ENCODE measurements at places on chromosomes 16 and 17. TPM values are rescaled to one million over a fixed set of nuclear protein-coding genes. Genes with fewer than 3 reads are reported as not detected.

DNA sequence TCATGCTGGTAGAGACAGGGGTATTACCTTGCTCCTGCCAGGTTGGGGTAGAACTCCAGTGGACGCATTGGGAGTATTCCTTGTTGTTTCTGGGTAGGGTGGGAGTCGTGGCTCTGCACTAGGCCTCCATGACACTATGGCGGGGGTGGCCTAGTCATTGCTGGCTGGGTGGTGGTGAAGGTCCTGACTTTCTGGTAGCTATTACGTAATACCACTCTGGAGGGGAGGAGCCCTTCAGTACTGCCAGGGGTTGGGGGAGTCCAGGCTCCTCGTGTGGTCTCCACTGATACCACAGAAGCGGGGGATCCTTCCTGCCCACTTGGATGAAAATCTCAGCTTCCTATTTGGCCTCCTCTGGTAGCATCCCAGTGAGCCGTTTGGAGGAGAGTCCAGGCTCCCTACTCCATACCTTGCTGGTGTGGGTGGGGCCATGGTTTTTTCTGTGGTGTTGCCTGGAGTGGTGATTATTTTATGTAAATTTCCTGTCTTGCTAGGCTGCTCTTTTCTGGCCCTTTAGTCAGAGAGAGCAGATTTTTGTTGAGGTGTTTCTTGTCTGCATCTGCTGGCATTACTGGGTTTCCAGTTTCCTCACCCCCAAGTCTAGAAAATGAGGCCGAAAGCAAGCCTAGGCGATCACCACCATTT lies 65.8 kb upstream of the GNG13 start:
- no peak for DNase-seq

The NPLOC4 gene
- 53.3 TPM for total RNA-seq

The KRTAP4-3 gene
- not detected for total RNA-seq

DNA sequence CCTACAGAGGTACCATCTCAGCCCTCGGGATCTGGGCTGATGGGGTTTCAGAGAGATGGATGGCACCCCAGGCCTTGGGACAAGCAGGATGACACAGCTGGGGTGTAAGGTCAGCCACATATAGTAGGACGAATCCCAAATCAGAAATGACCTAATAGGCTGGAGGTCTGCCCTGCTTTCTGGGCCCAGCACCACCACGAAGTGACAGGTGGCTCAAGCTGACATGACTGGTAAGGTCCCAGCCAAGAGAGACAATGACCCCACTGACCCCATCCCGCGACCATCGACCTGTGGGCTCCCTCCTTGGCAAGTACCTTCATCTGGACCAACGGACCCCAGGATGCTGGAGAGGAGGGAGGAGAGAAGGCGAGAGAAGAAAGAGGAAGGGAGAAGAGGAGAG lies 15.6 kb downstream of the CAMKK1 start:
- no peak for DNase-seq

The HP gene
- total RNA-seq = 3.3 TPM

GRCh38 chr16:20517149-20517548 lies 59.0 kb downstream of the ACSM2B start:
- DNase-seq = no peak

DNA sequence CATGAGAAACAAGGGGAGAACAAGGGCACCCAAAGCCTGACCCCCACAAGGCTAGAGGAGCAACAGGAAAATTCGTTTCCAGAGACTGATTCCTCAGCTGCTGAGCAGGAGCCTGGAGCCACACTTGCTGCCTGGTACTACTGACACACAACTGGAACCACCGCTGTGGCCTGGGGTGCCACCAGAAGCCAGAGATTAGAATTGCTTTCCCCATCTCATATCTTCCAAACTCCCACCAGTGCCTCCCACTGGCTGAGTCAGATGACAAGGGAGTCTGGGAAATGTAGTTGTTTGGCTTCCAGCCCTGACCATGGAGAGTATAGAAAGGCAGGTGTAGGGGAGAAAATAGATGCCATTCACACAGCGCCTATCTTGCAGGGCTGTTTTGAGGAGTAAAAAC lies 4.1 kb upstream of the TMEM11 start:
- DNase-seq = no peak

The HOXB6 gene
- total RNA-seq = 18.0 TPM

GRCh38 chr16:84673561-84673960 lies 25.2 kb downstream of the KLHL36 start:
- no peak for DNase-seq

The TMC6 gene
- total RNA-seq = 29.9 TPM

The TEX19 gene
- not detected for total RNA-seq

DNA sequence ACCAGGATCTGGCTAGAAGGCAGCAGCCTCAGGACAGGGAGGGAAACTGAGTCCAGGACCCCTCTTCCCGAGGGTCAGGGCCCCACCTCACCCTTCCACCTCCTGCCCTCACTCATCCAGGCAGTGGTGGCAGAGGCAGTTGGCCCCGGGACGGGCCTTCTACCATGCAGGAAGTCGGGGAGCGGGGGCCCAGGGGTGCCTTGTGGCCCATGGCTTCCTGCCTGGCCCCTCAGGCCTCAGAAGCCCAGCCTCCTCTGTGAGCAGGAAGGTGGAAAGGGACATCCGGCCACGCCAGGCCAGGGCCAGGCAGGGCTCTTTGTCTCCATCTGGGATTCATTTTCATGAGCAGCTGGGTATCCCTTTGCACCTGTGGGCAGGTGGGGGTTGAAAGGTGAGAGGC lies 58.5 kb downstream of the BAHCC1 start:
- DNase-seq = no peak

The EMP2 gene
- 34.2 TPM for total RNA-seq

The OGFOD3 gene
- total RNA-seq = 17.4 TPM

The IL17C gene
- not detected for total RNA-seq

- no peak for DNase-seq
Observed at GRCh38 chr16:86362155-86362849, 148.0 kb upstream of the FOXF1 start.

The CCL14 gene
- total RNA-seq = 0.58 TPM

DNA sequence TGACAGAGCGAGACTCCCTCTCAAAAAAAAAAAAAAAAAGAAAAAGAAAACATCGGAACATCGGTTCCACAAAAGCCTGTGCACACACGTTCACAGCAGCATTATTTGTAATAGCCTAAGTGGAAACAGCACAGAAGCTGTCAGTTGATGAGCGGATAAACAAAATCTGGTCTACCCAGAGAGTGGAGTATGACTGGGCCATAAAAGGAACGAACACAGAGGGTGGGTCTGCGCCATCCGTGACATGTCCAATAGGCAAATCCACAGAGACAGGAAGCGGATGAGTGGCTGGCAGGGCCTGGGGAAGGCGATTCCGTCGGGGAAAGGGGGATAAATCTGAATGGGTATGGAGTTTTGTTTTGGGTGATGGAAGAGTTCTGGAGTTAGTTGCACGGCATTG lies 212.2 kb upstream of the CIBAR2 start:
- DNase-seq = no peak

The ACLY gene
- total RNA-seq = 48.7 TPM

- DNase-seq = peak; percentile 38
Observed at GRCh38 chr17:39225959-39226683, 376 bp upstream of the STAC2 start.

DNA sequence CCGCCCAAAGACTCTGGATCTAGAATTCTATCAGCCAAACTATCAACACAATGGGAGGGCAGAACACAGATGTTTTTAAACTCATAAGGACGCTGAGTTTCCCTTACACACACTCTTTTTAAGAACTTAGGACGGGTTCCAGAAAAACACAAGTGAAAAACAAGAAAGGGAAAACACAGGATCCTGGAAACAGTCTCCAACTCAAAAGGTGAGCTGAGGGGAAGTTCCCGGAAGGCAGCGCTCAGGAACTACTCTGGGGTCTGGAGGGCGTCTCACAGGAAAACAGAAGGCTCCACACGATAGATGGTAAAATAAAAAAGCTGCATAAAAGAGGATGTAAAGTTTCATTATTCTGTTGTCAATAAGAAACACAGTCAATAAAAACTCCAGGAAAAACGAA lies 80.2 kb upstream of the DOC2B start:
- no peak for DNase-seq

DNA sequence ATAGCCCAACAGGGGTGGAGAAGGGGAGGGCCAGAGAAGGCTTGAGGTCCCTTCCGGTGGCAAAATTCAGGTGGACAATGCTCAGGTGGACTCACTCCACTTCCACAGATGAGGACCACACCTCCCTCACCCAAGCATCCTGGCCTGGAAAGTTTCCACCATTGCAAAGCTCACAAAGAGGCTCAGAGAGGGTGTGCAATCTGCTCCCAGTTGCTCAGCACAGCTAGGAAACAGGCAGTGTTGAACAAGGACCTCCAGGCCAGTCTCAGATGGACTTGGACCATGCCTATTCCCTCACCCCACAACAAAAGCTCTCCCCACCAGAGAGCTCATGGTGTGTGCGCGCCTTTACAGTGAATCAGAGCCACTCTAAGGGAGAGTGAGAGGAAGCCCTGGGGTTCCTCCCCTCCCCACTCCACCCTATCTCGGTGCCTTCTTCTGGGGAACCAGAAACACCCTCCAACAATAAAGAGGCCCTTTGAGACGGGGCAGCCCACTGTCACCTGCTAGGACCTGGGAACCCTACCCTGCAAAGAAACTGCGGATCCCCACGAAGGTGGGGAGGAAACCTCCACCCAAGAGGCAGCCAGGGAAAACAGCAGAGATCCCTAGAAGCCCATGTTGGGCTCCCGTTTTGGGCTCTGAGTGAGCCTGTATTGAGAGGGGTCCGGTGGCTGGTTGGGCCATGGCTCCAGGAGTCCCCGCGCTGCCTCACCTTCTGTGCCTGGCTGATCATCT lies 1.6 kb downstream of the FAM83G start:
- no peak for DNase-seq

GRCh38 chr17:78645421-78646295 lies 68.5 kb upstream of the DNAH17 start:
- peak; percentile 83 for DNase-seq

- DNase-seq = peak; percentile 95
Observed at GRCh38 chr16:28538733-28539596, at the start of gene NUPR1. Gene NUPR1, minus strand, starts transcription at chr16:28538974. Its CDS starts 67 bp downstream, at chr16:28538907.
